Left lung (tissue), 14 donors: ENCODE measurements at places on chromosomes 6 and 20.

DNA sequence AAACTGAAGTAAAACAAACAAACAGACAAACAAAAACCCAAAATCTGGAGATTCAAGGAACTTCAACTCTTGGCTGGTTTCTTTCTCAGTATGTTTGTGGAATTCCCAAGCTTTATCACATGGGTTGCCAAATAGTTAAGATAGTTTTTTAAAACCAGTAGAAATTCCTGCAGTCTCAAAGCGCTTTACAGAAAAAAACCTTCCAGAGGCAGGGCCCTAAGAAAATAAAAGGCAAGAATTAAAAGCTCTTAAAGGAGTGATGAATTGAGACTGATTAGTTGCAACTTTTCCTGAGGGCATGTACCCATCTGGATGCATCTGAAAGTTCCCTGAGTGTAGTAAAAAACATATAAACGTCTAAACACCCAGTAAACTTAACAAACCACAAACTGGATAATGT lies 25.9 kb upstream of the PTCHD4 start:
- no peak for DNase-seq

DNA sequence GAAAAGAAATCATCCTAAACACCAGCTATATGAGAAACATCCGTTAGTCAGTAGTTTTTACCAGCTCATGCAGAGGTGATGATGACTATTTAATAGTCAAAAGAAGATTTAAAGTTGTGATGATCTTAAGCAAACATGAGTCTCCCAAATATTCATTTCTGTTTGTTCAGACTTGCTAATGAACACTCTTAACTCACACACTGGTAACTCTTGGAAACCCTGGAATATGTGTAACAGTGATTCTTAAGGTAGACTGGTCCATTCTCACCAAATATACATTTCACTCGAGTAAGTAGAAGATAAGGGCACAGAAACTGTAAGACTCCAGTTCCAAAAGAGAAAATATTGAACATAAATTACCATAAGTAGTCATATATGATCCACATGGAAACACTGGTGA lies 29.1 kb downstream of the RSPO3 start:
- DNase-seq = no peak

DNA sequence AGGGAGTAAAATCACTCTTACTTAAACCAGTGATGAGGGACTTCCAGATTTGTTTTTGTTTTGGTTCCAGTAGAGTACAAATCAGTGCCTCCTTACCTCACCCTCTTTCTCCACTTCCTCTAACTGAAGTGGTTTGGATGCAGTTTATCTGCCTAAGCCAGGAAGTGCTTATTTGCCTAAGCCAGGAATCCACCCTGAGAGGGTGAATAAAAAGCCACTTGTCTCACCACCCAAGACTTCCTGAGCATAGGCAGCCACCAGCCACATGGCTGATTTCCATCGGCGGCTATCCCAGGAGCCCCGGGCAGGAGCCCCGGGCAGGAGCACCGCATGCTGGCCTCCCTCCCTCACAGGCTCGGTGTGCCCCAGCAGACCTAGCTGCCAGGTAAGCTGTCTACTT lies 12.0 kb downstream of the LRP11 start:
- peak; percentile 64 for DNase-seq

DNA sequence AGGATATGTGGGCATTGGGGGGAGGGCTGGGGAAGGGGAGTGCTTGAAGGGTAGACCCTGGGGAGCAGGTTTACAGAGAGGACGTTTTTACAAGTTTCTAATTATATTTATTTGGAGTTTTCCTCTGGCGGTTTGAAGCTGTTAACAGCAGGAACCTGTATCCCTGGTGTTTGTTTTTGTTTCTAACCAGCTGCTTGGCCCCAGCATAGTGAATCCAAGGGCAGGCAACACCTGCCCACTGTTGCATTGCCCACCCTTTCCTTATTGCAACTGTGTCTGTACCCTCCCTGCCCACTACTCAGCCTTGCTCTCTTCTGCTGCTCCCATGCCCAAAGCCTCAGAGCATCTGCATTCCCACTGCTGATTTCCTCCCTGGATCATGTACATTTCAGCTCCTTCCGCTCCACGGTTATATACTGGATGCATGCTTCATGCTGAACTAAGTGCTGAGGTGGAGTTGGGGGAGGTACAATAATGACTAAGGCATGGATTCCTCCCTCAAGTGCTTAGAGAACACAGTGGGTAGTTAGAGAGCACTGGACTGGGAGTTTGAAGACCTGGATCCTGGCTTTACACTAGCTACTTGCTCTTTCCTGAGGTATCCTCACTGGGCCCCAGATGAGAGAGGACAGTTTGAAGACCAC lies 6.0 kb downstream of the SCUBE3 start:
- no peak for DNase-seq

GRCh38 chr6:92706976-92707375 lies 712.4 kb downstream of the EPHA7 start:
- DNase-seq = no peak

GRCh38 chr20:48706116-48706656 lies 121.6 kb downstream of the PREX1 start:
- peak; percentile 17 for DNase-seq

DNA sequence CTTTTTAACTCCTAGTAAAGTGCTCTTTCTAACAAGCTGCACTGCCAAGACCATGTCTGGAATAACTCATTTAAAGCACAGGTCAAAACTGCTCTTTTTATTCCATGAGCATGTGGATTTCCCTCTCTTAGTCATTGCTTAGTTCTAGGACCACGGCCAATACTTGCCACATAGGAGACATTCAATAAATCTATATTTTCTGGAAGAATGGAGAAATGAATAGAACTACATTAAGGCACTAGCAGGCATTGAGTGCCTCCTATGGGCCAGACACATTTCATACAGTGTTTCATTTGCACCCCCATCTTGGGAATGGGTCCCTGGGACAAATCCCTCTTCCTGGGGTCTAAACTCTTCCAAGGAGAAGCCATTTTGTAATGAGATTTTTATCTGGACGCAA lies 552.8 kb upstream of the CITED2 start:
- no peak for DNase-seq

- no peak for DNase-seq
Measured at GRCh38 chr6:66210964-66211363, 503.9 kb upstream of the EYS start.

DNA sequence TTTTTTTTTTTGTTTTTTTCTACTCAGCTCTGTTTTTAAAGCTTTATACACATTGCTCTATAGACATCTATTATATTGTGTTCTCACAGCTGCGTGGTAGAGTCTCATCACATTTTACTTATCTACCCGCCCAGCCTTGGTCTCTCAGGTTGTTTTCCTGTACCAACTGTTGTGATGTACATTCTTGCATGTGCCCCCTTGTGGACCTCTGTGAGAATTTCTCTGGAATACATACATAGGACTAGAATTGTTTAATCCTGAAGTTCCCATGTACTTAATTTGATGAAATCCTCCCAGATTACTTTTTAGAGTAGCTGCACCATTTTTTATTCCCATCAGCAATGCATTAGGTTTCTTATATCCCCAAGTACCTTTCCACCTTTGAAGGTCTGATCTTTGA lies 40.4 kb upstream of the TINAG start:
- DNase-seq = no peak

DNA sequence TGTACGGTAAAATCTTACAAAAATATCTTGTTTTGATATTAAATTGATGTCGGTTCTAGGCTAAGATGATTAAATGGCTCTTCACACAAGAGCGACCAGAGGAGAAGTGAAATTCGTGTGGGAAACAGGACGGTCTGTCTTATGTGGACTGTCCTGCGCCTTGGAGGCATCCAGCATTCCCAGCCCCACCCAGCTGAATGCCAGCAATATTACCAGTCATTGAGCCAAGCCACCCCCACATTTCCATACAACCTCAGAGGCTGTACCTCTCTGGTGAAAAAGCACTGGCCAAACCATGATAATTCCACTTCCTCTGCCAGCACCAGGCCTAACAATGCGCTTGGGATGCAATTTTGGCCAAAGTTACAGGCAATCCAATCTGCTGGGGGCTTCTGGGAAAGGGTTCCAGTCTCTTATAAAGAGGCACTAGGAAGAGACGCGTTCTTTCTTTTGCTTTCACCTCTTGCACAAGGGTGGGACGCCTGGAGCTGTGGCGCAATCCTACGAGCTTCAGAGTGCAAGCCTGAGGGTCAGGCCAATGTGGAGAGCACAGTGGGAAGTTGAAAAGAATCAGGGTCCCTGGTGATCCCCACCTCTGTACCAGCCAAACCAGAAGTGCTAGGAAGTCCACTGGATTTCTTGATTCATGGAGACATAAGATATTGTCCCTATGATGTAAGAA lies 213.1 kb downstream of the PREX1 start:
- DNase-seq = no peak

- no peak for DNase-seq
Measured at GRCh38 chr6:111817451-111818120, 55.7 kb downstream of the FYN start.

DNA sequence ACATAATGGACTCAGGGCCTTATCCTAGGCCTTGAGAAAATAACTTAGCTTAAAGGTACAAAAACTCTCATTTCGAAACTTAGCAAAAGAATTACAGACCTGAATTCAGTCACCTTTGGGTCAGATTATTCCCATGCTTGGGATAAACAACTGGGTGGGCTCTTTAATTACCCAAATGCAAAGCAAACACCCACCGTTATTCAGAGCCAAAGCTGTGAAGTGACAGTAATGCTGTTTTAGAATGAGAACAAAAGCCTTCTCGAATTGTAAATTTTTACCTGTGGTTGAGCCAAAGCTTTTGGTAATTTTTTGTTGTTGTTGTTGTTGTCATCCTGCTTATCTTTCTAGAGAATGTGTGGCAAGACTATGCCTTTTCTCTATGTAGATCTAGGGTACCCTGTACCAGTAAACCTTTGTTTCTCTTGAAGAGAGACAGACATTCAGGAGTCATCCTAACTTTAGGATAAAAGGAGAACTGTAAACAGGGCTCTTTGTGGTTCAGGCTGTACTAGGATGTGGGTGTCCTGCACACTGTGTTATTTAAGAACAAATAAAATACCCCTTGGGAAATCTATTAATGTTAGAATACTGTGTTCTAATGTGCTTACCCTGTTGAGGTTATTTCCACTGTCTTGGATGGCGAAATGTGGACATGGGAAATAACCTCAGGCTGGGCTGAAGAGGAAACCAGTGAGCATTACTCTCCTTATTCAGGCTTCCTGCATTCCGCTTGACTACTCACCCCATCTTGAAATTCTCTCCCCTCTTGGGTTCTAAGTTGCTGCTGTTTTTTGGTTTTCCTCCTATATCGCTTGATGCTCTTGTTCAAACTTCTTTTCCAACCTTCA lies 480.7 kb downstream of the CD83 start:
- no peak for DNase-seq

- DNase-seq = no peak
Measured at GRCh38 chr6:2165286-2165685, 80.1 kb downstream of the GMDS start.

DNA sequence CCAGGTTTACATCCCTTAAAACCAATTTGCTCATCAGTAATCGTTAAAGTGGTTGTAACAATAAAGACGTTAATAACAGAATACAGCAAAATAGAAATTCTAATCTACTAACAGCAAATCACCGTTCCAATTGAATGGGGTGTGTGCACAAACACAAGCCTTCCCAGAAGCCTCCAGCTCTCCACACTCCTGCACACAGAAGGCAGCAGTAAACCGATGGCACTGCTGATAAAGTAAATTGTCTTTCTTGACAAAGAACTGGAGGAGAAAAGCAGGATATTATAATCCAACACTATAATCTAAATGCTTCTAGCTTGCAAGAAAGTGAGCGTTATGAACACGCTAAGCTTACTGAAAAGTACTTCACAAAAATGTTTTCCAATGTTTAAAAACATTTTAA lies 7.0 kb downstream of the ZNF217 start:
- DNase-seq = no peak

DNA sequence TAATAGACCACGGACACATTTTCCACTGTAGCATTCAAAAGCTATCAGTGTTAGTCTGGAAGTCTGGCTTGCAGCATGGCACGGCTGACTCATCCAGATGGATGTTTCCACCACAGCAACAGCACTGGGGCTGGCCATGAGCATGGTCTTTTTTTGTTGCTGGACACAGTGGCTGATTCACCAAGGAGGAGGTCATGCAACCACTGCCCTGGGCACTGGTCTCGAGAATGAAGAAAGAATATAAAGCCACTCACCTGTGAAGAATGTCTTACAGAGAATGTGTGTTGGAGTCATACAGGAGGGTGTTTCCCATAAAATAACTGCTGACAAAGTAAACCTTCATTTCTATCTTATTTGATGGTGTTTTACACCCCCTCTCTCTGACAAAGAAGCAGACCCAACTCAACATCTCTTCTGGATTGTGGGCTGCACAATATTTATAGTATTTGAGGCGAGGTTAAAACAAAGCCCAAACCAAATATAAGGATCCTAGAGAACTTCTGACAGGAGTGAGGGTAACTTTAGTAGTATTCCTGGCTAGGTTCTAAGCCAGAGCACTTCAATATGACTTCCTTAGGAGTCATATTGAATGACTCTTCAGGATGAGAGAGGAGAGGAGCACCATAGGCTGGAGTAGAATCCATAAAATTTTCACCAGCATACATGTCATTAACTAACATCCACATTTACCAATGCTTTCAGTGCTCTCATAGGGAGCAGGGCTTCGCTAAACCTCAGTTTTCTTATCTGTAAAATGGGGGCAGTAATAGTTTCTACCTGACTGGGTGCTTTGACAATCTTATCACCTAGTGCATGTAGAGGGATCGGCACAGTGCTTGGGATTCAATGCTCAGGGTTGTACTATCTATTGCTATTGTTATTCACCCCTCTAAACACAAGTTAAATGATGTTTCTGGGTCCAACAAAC lies 121.4 kb downstream of the KIF13A start:
- DNase-seq = no peak

GRCh38 chr6:2171728-2172127 lies 73.7 kb downstream of the GMDS start:
- DNase-seq = no peak

GRCh38 chr6:84027340-84028181 lies 6.0 kb upstream of the MRAP2 start:
- DNase-seq = no peak

- peak; percentile 40 for DNase-seq
Measured at GRCh38 chr20:42635699-42636411, 553.9 kb downstream of the PTPRT start.

DNA sequence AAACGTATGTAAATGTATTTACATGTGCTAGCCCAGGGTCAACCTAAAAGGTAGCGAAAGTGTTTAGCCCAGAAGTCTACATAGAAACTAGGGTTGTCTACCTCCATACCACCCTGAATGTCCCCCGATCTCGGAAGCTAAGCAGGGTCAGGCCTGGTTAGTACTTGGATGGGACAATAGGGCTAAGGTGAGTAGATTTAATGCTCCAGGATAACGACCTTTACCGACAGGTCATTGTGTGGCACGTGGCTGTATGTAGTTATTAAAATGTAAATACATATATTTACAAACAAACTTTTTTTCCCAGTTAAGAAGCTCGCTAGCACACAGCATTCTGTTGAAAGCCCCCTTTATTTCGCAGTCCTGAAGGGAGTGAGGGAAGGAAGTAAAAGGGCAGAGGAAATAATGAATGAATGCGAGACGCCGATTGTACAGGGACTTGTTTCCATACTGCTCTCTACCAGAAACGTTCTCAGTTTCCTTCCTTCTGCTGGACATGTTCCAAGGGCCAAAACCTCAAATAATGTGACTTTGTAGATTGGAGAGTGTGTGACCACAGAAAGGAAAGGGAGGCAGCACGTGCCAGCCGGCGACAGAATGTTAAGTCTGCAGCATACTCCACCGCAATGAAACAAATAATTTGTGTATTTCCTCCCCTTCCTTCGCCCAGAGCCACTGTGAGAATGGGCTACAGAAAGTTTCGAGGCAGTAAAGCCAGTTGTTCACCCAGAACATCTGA lies 612 bp downstream of the ADAT2 start:
- DNase-seq = no peak
